NB4 (cell line): ENCODE measurements at places on chromosomes 3 and 15.

DNA sequence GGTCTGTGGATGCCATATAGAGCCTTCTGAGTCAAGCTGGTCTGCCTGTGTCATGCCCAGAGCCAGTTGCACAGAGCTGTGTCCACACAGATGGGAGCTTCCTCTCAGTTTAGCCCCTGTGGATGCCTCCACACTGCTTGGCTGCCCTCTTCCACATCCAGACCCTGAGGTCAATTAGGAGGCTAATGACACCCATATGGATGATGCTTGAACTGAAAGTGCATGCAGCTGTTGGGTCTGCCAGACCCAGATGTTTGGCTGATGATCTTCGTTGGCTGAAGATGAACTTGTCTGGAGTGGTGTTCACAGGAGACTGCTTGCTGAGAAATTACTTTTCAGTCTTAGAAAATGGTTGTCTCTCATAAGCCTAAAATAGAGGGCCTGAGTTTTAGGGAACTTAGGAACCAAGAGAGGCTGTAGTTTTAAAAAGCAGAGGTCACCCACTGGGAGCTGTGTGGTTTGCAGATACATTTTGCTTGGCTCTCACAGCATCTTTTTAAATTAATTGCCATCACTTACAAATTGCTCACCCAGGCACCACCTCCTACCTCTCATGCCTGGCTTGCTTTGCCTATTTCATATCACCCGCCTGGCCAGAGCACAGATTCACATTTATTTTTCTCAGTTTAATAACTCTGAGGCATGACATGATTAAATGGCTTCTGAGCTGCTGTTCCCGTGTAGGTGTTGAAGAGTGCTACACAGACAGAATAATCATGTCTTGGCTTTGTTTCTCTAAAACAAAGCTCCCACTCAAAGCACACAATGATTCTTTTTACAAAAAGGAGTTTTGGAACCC, 176.1 kb downstream of the MINAR1 start:
- no peak for DNase-seq

DNA sequence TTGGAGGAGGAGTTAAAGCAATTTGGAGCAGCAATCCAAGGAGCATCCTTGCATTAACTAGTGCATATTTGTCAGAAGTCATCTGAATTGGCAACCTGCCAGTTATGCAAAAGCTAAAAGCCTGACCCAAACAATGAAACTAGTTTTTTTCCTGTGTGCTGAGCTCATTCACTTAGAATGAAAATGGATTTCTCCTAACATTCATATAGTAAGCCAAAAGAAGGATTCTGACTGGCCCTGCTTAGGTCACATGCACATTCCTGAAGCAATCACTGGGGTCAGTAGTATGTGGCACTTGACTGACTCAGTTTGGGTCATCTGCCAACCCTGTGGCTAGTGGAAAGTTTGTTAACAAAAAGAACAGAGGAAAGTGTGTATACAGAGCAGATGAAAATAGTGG, 30.5 kb downstream of the OXSM start:
- no peak for DNase-seq

GRCh38 chr3:23778446-23778845, 27.3 kb upstream of the UBE2E1 start:
- DNase-seq: no peak

DNA sequence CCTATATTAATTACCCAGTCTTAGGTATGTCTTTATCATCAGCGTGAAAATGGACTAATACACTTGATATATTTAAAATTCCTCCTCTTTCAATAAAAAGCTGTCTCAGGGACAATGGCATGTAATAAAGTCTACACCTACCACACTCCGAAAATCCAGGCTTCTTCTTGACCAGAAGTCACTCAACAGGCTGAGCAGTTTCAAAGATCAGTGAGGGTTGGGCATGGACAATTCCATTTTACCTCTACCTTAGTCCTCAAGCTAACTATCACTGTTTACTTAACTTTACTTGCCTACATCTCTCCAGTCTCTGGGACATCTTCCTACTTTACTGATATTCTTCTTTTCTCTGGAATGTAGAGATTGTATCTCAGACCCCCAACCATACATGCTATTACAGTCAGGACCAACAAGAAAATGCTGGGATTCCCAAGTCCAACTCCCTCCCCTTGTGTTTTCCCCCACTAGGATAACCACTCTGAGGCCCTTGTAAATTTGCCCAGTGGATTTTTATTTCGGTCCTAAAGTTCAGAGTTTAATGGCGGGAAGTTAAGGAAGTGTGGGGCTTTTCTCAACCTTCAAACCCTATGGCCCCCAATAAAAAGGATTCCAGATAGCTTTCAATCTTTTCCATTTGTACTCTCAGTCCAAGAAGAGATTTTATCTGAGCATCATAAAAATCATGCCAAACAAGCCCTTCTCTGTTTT, 137.1 kb upstream of the TSC22D2 start:
- no peak for DNase-seq

DNA sequence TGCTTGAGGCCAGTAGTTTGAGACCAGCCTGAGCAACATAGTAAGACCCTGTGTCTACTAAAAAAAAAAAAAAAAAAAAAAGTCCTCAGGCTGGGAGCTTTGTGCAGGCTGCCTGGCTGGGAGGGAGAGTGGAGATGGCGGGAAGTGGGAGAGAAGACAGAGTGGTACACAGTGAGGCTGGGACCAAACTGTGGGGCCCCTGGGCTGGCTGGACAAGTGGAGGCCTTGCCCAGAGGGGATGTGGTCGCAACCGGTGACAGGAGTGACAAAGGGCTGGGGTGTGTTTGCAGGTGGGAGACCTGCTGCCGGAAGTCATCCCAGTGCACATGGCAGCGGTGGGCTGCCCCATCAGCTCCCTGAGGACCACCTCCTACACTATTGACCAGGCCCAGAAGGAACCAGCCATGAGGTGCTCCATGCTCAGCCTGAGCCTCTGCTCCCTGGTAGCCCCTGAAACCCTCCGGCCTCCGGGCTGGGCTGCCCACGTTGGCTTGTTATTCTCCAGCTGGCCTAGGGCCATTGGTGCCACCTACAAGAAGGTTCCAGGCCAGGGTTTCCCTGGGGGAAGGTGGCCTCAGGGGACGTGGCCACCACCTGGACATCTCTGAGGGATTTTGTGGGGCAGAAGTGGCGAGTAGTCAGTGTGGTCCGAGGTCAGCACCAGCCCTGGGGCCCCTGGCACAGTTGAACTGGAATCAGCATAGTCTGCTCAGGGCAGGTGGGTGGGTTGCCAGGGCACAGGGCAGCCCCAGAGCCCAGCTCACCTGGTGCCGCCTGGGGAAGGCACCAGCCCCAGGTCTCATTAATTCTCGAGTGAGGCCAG, 22.7 kb downstream of the ACAA1 start:
- no peak for DNase-seq

GRCh38 chr15:95087253-95087609, 855.9 kb downstream of the MCTP2 start:
- DNase-seq: no peak

DNA sequence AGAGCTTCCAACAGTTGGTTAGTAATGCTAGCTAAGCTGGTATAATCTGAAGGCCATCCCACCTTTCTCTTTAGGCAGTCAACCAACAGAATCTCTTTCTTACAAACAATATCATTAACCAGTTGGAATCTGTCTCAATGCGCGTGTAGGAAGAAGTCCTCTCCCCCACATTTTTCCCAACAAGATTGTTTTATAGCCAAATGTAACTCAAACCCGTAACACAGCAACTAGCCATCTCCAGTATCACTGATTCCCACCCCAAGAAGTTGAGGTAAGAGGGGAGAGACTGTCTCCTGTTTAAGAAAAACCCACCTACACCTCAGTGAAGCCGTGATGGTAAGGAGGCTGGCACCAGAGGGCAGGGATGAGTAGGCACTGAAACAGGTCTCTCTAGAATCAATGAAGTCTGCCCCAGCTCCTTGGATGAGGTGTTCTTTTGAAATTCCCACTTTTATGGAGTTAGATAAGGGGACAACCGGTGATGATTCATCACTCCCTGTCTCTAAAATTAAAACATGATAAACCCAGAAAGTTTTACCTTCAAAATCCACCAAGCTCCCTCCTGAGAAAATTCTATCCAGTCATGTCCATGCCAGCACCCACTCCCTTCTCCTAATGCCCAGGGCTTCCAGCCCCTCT, 30.9 kb downstream of the CDC25A start:
- no peak for DNase-seq

DNA sequence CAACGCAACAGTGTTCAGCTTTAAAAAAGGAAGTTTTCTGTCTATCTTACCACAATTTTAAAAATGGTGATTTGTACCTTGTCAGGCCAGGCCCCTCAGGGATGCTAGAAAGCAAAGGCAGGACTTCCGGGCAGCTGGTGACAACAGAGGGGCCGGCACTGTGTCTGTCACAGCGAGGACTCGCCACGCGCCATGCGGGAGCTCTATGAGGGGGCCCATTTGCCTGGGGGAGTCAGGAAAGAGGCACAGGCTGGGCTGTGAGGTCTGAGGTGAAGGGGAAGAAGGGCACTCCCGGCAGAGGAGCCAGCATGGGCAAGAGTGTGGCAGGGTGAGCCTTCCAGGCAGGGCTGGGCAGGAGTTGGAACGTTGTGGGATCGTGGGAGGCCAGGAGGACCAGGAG, 7.0 kb downstream of the IQSEC1 start:
- no peak for DNase-seq

DNA sequence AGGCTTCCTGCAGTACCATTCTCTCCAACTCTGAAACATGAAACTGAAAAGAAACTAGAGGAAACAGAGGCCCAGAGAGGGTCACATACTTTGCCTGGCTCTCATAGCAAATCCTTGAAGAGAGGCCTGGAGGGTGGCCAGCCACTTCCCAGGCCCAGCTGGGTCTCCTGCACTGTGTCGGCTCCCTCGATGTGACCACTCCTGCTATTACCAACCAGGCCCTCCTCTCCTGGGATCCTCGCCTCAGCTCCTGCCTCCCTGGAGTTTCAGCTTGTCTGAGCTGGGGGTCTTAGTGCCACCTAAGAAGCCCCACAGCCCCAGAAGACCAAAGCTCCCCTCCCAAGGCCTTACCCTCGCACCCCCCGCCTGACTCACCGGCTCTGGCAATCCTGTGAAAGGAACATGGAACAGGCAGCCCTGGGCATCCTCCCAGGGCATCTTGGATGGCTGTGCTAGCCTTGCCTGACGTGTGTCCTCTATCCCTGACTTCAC, 4.6 kb downstream of the LOXL1 start:
- no peak for DNase-seq

GRCh38 chr3:37272741-37273140, 98.4 kb upstream of the LRRFIP2 start:
- peak; percentile 14 for DNase-seq

DNA sequence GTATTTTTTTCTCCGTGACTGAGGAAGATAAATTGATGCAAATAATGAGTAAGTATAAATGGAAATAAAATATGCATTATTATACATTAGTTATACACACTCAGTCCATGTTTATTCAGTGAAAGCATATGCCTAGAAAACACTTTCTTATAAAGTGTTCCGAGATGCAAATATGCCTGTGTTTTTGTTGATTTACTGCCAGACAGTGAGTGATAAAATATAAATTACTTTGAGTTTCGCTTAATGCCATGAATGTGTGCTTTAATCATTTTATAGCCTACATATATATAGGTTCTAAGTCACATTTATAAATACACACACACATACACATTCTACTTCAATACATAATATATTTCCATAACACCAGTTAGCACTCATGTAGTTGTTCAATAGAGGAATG, 569.2 kb downstream of the UNC13C start:
- no peak for DNase-seq

DNA sequence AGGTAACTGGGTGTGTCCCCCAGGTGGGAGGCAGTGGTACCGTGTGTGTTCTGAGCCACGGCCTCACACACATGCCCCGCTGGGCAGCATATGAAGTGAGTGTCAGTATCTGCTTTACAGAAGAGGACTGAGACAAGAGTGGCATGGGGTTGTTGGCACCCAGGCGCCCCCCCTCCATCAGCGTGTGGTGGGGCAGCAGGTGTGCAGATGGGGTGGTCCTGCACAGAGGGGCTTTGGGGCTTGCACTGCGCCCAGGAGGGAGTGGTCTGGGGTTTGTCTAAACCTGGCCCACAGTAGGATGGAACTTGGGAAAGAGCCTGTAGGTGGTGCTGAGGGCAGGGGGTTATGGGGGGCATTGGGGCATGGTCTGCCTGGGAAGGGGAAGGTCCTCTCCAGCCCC, 176.0 kb downstream of the APBA2 start:
- no peak for DNase-seq

- DNase-seq: no peak
These were observed 36.0 kb downstream of the RAB8B start for GRCh38 chr15:63225381-63225780.

DNA sequence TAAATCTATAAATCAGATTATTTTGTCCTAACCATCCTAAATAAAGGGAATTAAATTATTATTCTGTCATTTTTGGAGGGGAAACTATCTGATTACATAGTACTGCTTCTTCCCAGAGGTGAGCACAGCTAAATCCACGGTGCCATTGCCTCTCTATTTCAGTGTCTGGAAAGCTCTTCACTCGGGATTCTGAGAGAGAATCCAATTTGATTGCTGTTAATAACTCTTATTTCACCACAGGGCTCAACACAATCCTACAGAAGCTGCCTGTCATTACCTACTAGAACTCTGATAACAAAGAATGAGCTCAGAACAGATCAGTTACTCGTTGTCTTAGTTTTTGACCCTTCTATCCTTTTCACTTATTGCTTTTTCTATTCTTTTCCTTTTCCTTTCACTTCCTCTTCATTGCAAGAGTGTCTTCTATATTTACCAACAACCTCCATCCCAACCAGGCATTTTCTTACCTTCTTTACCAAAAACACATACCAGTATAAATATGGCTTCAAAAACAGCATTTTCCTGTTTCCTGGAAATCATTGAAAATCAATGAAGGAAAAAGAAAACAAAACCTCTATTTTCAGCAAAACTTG, 30.4 kb downstream of the OXNAD1 start:
- no peak for DNase-seq

GRCh38 chr15:29934251-29934650, 112.0 kb upstream of the TJP1 start:
- no peak for DNase-seq

- no peak for DNase-seq
These were observed 3.3 kb downstream of the CERS3 start for GRCh38 chr15:100525436-100525835.

- DNase-seq: no peak
These were observed 536 bp downstream of the WDR73 start for GRCh38 chr15:84653584-84653909.

- peak; percentile 50 for DNase-seq
These were observed 29.2 kb downstream of the NEO1 start for GRCh38 chr15:73081321-73081958.

DNA sequence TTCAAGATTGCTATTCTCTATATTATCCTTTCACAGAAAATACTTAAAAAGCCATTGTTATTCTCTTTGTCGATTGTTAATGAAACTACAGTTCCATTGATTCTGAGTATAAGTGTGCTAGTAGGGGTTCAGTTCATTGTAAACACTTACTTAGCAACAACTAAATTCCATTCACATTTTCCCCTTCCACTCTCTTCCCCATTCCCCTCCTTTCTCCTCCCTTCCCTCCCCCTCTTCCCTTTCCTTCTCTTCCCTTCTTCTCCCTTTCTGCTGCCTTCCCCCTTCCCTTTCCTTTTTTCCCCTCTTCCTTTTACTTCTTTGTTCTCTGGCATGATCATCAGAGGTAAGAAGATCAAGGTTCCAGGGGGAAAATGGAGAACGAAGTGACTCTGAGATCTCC, 21.3 kb upstream of the RIOX2 start:
- no peak for DNase-seq

GRCh38 chr3:133328373-133328772, 71.5 kb upstream of the BFSP2 start:
- DNase-seq: no peak
